SW480 (cell line): ENCODE measurements at places on chromosomes 1 and 21.

GRCh38 chr1:15451014-15451722, 5.4 kb upstream of the CELA2A start:
- DNase-seq: no peak

- no peak for DNase-seq
Measured at GRCh38 chr1:116666187-116667077, 1.1 kb downstream of the IGSF3 start.

DNA sequence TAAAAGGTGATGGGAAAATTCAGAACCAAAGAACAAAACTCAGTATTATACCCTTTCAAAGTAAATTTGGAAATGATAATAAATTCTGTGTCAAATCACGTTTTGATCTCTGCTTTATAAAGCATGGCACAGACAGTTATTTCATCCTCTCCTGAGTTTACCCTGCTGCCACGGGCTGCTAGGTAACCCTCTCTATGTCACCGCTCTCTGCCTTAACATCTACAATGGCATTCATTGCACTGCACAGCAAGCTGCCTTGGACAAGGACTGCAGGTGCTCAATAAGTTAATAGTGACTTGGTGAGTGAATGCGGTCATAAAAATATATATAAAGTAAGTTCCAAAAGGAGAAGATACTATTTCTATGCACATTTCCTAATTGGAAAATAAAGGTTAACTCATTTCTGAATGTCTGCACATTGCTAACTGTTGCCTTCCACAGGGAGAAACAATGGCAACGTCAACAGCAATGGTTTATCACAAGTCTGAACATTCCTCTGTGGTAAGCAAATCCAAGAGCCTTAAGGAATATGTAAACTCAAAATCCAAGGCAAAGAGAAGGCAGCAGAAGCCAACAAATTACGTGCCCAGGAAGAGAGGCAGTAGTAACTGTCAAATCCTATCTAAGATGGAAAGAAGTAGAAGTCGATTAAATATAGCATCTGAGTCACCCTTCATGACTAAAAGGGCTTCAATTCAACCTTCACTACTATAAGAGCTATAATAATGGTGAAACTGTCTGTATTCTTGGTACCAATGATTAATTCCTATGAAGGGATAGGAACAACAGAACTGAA, 19.4 kb downstream of the FYB2 start:
- DNase-seq: no peak

DNA sequence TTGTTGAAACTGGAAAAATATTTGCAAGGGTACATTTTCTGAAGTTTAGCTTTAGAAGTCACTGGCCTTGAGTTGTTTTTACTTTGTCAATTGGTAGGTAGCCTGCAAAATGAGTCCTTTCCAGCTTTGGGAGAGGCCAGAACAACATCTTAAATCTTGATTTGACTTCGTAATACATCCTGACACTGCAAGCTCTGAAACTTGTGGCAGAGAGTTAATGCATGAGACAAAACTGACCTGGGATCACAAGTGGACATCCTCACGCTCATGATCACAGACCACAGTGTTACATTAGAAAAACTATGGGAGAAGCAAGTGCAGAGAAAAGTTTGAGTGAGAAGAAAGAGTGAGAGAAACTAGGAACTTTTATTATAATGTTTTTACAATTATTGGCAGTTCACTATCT, 550.9 kb downstream of the USP25 start:
- DNase-seq: no peak
